HS-5 (cell line): ENCODE measurements at places on chromosomes 7 and 10.
A peak's percentile ranks its signal among the peaks of the same experiment; 100 is the strongest.

GRCh38 chr7:122885583-122886356, 490 bp downstream of the CADPS2 start:
- DNase-seq: peak; percentile 16

DNA sequence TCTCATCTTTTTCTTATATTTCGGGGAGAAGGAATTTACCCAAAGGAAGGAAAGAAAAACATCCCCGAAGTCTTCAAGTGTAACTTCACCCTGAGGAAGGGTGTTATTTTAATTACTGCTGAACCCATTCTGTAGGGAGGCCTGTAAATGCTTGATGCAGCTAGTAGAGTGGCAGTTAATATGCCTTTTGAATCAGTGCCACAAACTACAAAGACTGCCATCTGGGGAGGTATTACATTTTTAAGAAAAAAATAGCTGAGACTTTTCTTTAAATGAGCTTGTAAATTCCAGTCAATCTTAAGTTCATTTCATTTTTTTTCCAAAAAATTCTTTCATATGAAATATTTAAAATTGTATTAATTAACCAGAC, 233.1 kb upstream of the FERD3L start:
- DNase-seq: no peak

GRCh38 chr10:84944187-84944586, 615.8 kb downstream of the CCSER2 start:
- no peak for DNase-seq

- DNase-seq: no peak
These were observed 55.0 kb upstream of the EEPD1 start for GRCh38 chr7:36098096-36098495.

DNA sequence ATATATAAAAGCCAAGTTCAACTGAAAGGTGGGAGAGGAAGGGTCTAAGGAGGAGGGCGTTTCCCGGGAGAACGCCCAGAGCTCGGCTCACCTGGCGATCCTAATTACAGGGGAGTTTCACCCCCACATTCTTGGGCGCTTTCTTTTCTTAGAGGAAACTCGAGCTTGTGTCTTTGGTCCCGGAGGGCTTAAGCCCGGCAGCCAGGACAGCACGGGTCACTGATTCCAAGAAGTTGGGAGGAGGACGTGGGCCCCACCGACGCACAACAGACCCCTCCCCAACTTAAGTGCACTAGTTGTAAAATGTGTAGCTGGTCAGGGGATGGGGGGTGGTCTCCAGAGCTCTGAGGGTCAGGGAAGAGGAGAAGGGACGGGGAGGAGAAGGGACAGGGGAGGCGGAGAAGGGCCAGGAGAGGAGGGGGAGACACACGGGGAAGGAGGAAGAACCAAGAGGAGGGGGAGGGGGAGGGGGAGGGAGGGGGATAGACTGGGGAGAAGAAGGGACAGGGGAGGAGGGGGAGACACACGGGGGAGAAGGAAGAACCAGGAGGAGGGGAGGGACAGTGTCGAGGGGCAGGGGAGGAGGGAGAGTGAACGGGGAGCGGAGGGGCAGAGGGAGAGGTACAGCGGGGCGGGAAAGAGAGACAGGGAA, 874 bp downstream of the BAIAP2L1 start:
- DNase-seq: no peak

DNA sequence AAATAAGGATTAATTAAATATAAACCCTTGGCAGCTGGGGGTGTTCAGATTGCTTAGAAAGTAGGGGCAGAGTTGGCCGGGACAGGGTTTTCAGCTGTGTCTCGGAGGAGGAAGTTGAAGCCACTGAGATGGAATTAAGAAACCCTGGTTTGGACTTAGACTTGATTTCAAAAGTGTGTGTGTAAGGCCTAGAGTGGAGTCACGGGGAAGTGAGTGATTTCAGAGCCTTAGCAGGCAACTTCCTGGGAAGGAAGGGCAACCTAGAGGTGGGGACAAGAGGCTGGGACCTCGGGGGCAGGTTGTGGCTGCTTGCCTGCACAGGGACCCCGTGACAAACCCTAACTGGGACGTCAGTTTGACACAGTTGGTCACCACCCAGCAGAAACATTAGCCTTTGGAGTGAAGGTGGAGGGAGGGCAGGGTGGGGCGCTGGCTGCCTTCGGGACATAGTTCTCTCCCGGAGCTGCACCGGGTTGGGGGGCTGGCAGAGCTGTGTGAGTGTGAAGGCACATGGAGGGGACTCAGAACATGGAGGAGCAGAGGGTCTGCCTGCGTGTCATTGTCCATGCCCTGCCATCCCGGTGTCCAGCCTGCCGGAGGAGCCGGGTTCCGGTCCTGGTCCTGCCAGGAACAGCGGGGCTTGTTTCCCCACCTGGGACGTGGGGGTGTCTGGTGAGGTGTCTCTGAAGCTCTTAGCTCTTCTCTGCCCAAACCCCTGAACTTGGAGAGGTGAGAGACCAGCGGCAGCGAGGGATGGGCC, 1.8 kb downstream of the BRI3 start:
- DNase-seq: no peak

DNA sequence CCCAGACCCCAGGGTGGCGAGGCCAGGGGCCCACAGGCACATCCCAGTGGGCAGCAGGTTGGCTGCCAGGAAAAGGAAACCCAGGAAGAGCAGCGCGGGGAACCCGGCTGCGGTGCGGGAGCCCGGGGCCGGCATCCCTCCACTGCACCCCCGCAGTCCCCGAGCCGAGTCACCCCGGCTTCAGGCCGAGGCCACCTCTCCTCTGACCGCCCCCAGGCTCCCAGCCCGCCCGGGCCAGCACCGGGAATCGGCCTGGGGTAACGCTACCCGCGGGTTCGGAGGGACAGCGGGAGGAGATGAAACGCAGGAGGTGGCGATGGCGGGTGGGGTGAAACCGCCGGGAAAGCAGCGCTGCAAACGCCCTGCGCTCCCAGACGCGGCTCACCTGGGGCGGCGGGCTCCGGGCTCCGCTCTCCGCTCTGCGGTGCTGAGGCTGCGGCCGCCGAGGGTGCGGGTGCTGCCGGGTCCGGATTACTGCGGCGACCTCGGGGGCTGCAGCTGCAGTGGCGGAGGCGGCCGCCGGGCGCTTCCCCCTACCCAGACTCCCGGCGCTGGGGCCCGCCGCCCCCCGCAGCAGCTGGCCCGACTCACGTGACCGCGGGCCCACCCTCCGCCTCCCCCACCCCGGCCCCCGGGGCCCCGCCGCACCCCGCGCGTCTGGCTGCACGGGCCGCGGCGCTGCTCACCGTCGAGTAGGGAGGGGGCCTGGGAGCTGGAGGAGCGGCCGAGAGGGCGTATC, at the start of gene SCRN1:
Gene SCRN1, minus strand, starts transcription at position 545 of the 739 bp plus-strand sequence. CDS start 20,734 bp downstream, outside the sequence.
- DNase-seq: peak; percentile 13

- DNase-seq: no peak
These were observed 48.4 kb upstream of the INPP5A start for GRCh38 chr10:132489053-132489703.

DNA sequence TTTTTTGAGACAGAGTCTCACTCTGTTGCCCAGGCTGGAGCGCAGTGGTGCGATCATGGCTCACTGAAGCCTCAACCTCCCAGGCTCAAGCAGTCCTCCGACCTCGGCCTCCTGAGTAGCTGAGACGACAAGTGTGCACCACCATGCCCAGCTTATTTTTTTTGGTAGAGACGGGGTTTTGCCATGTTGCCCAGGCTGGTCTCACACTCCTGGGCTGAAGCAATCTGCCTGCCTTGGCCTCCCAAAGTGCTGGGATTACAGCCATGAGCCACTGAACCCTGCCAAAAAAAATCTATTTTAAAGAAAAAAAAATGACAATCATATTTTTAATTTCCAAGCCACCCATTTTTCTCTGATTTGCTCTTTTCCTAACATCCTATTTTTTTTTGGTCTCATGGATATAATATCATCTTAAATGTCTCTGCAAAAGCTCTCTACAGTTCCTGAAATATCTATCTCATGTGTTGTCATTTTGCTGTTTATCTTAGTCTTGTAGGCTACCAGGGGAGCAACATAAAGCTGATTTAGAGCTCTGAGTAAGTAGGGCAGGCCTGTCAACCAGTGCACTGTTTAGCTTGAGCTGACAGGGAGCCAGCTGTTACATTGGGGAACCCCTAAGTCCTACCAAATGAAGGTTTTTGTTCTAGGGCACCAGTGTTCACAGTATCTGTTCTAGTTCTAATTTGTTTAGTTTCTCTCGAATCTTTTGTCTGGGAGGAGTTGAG, 29.9 kb upstream of the HBP1 start:
- no peak for DNase-seq

DNA sequence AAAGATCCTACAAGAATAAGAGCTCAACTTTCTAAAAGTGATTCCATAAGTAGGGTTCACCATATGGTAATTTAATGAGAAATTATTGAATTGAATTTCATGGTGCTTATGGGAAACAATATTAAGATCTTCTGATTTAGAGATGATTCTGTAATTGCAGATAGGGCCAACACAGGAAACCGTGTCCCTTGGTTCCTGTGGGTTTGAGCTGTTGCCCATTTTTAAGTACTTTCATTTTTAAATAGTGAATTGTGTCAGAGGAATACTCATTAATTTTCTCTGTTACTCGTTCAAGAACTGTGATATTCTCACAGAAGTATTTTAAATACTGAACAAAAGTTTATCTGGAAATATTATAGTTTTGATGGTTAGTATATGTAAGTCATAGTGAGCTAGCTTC, 129.2 kb downstream of the SRI start:
- DNase-seq: no peak

GRCh38 chr10:61899069-61899531, 2.4 kb upstream of the ARID5B start:
- DNase-seq: no peak

- DNase-seq: peak; percentile 40
These were observed 685 bp downstream of the LUC7L2 start for GRCh38 chr7:139360210-139360947.

DNA sequence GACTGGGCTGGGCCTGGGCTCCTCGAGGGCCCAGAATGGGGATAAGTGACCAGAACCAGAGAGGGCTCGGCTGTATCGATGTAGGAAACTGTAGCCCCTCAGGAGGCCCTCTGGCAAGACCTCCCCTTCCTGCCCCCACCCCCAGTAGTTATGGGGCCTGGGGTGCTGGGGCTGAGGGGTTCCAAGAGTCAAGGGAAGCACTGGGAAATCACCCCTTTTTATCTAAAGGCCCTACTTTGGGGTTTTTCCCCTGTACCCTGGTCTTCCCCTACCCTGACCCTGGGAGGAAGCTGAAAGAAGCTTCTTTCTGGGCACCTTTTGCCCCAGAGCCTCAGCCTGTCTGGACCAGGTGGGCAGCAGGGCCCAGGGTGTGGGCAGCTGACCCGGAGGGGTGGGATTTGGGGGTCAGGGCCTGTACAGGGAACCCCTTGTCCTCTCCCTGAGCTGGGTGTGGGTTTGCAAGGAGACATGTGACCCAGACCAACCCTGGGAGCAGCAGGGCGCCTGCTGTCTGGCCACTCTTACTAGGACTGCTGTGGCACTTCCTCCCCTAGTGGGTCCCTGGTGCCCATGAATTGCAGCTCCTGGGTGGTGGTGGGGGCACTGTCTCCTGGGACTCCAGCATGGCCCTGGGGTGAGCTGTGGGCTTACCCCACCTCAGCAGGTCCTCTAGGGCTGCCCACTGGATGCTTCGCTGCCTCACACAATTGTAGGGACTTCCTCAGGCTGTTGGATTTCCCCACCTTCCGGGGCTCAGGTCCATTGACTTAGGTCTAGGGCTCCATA, 1.5 kb downstream of the IRF5 start:
- no peak for DNase-seq

DNA sequence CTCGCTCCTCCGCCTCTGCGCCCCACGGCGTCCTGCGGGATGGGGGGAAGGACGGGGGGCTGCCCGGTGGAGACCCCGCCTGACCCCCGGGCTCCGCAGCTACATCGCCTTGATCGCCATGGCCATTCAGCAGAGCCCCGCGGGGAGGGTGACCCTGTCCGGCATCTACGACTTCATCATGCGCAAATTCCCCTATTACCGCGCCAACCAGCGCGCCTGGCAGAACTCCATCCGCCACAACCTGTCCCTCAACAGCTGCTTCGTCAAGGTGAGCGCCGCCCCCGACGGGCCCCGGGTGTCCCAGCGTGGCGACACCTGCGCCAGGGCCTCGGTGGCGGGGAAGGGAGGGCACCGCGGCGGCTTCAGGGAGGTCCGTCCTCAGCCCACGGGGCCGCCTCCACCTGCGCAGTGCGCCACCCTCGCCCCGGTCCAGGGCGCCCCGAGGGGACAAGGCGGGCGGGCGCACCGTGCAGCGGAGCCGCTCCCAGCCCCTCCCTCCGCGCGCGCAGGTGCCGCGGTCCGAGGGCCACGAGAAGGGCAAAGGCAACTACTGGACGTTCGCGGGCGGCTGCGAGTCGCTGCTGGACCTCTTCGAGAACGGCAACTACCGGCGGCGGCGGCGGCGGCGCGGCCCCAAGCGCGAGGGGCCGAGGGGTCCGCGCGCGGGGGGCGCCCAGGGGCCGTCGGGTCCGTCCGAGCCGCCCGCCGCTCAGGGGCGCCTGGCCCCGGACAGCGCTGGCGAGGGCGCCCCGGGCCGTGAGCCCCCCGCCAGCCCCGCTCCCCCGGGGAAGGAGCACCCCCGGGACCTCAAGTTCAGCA, 793 bp downstream of the FOXL3 start:
- DNase-seq: no peak
